ENCODE measurements at places on chromosomes 16 and 17.

DNA sequence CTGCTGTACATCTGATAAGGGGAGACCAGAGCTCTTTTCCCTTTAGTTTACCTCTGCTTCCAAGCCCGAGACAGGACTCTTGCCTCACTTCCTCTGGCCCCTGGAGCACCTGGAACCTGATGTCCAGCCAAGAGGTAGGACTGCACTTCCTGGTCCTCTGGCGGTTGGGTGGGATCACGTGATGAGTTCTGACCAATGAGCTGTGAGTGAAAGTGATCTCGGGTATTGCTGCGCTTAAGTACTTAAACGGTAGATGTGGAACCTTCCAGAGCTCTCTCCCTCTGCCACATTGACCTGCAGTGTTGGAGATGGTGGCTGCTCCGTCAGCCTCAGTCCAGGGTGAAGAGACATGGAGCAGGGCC lies 67.0 kb downstream of the SMPD3 start:
- DNase-seq = no peak

DNA sequence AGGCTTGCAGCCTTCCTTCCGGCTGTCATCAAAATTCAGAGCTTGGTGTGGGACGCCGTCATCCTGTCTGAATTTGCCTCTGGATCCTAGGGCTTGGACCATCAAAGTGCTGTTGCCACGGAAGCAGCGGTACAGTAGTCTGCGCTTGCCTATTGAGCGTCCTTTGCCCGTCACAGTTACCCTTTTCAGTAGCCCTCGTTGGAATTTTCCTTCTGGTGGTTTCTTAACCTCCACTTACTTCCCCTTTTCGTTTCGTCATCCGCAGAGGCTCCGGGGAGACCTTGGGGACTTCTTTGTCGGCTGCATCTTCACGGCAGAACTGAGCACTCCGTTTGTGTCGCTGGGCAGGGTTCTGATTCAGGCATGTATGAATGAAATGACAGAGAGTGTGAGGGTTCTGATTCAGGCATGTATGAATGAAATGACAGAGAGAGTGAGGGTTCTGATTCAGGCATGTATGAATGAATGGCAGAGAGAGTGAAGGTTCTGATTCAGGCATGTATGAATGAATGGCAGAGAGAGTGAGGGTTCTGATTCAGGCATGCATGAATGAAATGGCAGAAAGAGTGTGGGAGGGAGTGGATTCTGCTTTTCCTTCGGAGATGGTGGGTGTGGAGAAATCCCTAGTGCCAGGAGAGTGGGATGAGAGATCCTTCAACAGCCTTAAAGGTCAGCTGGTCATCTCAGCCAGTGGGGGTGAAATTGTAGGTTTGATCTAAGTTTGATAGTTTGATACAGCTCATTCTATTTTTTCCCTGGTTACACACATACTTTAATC lies 8.0 kb downstream of the TLCD3A start:
- DNase-seq = no peak

DNA sequence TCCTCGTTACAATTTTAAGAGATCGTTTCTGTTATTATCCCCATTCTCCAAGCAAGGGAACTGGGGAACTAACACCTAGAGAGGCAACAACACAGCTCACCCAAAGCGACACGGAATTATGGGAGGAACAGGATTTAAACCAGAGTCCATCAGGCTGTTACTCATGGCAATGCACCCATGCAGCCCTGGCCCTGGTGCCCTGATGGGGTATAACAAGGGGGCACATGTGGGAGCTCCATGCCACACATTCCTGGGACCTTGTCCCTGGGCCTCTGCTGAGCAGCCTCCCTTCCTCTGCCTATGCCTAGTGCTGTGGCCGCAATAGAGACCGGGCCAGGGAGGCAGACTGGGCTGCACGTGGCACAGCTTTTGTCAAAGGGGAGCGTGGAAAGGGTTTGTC lies 13.3 kb upstream of the RCVRN start:
- DNase-seq = no peak

DNA sequence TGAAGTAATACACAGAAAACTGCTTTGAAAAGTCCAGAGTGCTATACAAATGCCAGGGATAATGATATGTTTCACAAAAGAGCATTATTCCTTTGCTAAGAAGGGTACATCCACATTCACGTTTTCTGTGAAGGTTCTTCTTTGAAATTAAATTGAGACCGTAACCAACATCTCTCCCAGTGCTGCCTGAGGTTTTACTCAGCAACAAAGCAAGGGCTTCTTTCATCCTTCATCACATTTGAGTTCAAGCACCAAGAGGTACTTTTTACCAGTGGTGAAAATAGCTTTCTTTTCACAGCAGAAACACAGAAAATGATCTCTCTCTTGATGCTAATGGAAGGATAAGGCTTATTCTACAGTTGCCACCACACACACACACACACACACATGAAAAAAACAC lies 113.3 kb downstream of the TOX3 start:
- no peak for DNase-seq

- no peak for DNase-seq
These were observed 76.3 kb downstream of the TANC2 start for GRCh38 chr17:63042256-63042812.

Data from RKO (cell line).